ENCODE measurements at places on chromosomes 2 and 18. TPM values are rescaled to one million over a fixed set of nuclear protein-coding genes. Genes with fewer than 3 reads are reported as not detected.
A peak's percentile ranks its signal among the peaks of the same experiment; 100 is the strongest.

The LAMA3 gene
- total RNA-seq = 105 TPM

GRCh38 chr18:58640428-58640805, 11.5 kb upstream of the ALPK2 start:
- DNase-seq = no peak
- no peaks in the 10 kb centered on the region for H3K36me3 ChIP-seq
- no peak overlapping the region for H3K27ac ChIP-seq
- H3K4me1 ChIP-seq = no peaks in the 10 kb centered on the region
- no peak overlapping the region for H3K4me3 ChIP-seq

The BOLL gene
- total RNA-seq = not detected

- H3K36me3 ChIP-seq = peaks cover 74% of the 10 kb centered on the region
- no peak for DNase-seq
- no peaks in the 10 kb centered on the region for H3K27me3 ChIP-seq
- no peak overlapping the region for H3K4me3 ChIP-seq
Observed at GRCh38 chr2:9388199-9388681, 35.1 kb downstream of the ITGB1BP1 start.

GRCh38 chr2:148021886-148022285, 995 bp downstream of the MBD5 start:
- H3K27ac ChIP-seq = peak overlapping the region; percentile 96
- no peaks in the 10 kb centered on the region for H3K36me3 ChIP-seq
- no peak for DNase-seq
- peaks cover 41% of the 10 kb centered on the region for H3K4me1 ChIP-seq
- peak overlapping the region; percentile 82 for H3K4me3 ChIP-seq

The SERPINB10 gene
- not detected for total RNA-seq

DNA sequence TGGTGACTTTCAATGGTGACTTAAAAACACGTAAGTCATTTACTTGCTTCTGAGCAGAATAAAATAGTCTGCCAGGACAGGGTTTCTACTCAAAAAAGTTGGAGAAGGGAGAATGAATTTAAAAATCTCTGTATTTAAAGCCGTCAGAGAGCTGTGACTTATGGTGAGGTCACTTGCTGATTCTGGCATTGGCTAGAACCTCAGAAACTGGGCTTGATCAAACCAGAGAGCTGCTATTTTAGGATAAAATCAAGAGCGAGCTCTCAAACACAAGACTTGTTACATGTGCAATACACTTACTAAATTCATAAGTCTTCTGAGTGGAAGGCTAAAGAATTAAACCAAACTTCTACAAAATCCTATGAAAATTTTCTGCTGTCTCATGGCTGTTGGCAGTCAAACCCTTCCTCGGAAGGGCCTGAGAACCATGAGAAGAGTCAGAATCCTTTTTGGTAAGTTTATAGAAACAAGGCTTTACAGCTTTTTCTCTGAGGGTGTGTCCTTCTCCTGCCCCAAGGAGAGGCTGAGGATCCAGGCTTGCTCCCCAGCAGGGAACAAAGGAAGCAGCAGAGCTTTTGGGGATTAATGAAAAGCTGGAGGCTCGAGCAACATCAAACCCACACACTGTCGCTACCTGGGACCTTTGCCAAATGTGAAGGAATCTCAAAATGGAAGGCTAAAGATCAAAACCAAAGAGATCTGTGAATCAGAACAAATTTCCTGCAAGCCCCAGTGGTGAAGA, 816.4 kb downstream of the SOCS6 start:
- no peak overlapping the region for H3K4me3 ChIP-seq
- no peak for DNase-seq
- no peaks in the 10 kb centered on the region for H3K27me3 ChIP-seq
- no peak overlapping the region for H3K27ac ChIP-seq
- no peaks in the 10 kb centered on the region for H3K4me1 ChIP-seq

DNA sequence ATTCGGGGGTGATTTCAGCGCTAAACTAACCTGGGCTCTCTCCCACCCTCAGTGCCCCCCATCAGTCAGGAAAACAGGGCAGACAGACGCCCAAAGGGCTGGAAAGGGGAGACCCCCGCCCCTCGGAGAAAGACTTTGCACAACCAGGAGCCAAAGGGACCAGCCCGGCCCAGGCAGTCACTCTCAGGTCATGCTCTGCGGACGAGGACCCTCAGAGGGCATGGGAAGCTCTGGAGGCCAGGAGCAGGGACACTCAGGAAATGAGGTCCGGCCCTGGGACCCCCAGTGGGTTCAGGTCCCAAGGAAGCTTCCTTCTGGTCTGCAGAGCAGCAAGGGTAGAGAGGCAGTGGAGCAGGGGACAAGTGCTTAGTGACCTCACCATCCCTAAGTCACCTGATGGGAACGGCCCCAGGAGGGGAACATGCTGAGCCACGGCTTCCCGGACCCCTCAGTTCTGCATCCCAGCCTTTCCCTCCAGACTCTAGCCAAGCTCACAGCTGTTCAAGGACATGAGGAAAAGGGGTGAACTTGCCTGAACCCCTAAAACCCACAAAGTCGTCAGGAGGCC, 88.0 kb upstream of the GPC1 start:
- no peaks in the 10 kb centered on the region for H3K27me3 ChIP-seq
- H3K27ac ChIP-seq = no peak overlapping the region
- H3K4me3 ChIP-seq = no peak overlapping the region
- no peaks in the 10 kb centered on the region for H3K4me1 ChIP-seq
- DNase-seq = no peak

The WBP1 gene
- total RNA-seq = 65.0 TPM

The SKA1 gene
- 1.5 TPM for total RNA-seq

The CD8B2 gene
- total RNA-seq = not detected

DNA sequence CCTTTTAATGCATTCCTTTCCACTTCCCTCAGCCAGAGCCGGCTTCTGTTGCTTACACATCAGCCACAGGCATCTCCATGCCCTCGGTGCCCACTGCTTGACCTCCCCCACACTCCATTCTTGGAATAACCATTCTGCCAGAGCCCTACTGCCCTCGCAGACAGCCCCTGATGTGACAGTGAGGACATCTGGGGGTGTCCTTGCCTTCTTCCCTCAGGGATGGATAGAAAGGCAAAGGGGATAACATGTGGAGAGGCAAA, 6.4 kb upstream of the NPPC start:
- no peak for DNase-seq
- no peaks in the 10 kb centered on the region for H3K4me1 ChIP-seq
- no peak overlapping the region for H3K4me3 ChIP-seq
- H3K36me3 ChIP-seq = no peaks in the 10 kb centered on the region
- no peak overlapping the region for H3K27ac ChIP-seq

DNA sequence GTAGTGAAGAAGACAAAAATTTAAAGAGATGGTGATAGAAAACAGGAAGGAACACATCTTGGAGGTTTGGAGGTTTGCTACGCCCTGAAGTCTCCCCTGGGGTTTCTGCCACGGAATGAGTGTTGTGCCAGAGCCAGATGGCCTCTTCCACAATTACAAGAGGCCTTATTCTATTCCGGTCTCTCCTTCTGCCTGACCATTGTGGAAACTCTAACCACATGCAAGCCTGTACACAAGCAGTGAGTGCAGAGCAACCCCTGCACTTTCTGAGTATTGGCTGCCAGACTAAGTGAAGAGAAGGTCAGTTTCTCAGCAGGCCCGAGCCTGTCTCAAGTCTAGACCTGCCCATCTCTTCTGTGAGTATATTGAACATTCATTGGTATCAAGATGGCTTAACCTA, 22.7 kb upstream of the MYO1B start:
- DNase-seq = no peak
- H3K4me3 ChIP-seq = no peak overlapping the region
- no peaks in the 10 kb centered on the region for H3K36me3 ChIP-seq
- no peaks in the 10 kb centered on the region for H3K27me3 ChIP-seq

GRCh38 chr2:160418398-160418765, 75.2 kb downstream of the RBMS1 start:
- peaks cover 5% of the 10 kb centered on the region for H3K4me1 ChIP-seq
- H3K4me3 ChIP-seq = no peak overlapping the region
- H3K36me3 ChIP-seq = no peaks in the 10 kb centered on the region
- no peak for DNase-seq
- H3K27ac ChIP-seq = no peak overlapping the region

The ZNF521 gene
- 11.3 TPM for total RNA-seq

DNA sequence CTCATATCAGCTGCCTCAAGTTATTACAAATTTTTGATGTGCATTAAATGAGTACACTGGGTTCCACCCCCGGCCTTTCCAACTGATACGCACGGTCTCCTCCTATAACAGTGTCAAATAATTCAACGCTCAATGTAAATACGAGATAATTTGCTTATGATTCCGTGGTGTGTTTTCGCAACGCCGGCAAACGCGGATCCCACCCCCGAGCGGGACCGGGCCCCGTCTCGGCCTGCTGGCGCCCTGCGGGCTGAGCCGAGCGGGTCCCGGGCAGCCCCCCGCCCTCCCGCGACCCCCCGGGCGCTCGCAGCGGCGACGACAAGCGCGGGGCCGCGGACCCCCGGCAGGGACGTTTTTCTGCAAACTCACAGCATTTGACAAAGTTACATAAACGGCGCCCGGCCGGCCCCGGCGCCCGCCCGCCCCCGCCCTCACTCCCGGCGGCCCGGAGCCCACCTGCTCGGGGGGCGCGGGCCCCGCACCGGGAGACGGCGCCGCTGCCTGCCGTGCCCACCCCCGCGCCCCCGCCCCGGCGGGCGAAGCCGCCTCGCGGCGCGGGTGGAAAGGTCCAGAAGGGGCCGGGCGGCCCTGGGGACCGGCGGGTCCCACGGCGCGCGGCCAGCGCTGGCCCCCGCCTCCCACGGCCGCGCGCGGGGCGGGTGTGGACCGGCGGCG, 762 bp downstream of the HDAC4 start:
- H3K4me1 ChIP-seq = peaks cover 13% of the 10 kb centered on the region
- DNase-seq = peak; percentile 89
- no peaks in the 10 kb centered on the region for H3K36me3 ChIP-seq
- no peak overlapping the region for H3K27ac ChIP-seq
- no peaks in the 10 kb centered on the region for H3K27me3 ChIP-seq

DNA sequence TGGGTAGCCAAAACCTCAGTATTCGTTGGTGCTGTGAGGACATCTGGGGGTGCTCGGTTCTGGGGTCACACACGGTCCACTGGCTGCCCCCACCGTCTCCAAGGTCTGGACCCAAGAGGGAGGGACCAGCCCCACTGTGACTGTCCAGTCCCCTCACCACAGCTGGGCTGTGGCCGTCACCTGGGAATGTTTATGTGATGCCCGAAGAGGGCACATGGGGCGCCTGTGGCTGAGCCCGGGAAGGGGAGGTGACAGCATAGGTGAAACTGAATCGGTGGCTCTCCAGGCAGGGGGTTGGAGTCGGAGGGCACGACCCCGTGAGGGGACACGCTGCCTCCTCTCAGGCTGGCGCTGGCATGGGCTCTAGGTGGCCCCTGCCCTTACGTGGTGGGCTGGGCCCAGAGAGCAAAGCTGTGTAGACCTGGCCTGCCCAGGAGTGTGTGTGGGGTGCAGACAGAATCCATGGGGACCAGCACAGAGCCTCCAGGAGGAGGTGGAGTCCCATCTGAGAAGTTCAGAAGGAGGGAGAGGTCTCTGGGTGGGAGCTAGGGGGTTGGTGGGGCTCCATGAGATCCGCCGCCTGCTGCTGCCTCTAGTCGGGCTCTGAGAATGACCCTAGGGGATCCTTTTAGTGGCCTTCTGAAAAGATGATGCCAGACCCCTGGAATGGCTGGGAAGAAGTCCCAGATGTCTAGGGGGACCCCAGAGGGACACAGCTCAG, 1.8 kb downstream of the BOK start:
- H3K36me3 ChIP-seq = peaks cover 4% of the 10 kb centered on the region
- peaks cover 10% of the 10 kb centered on the region for H3K27me3 ChIP-seq
- peak overlapping the region; percentile 77 for H3K4me3 ChIP-seq
- no peak for DNase-seq
- H3K4me1 ChIP-seq = peaks cover 32% of the 10 kb centered on the region
